Activated T-cell treated with anti-CD3 and anti-CD28 coated beads for 1 hour (primary cell): ENCODE measurements at places on chromosomes 4 and X.
A peak's percentile ranks its signal among the peaks of the same experiment; 100 is the strongest.

DNA sequence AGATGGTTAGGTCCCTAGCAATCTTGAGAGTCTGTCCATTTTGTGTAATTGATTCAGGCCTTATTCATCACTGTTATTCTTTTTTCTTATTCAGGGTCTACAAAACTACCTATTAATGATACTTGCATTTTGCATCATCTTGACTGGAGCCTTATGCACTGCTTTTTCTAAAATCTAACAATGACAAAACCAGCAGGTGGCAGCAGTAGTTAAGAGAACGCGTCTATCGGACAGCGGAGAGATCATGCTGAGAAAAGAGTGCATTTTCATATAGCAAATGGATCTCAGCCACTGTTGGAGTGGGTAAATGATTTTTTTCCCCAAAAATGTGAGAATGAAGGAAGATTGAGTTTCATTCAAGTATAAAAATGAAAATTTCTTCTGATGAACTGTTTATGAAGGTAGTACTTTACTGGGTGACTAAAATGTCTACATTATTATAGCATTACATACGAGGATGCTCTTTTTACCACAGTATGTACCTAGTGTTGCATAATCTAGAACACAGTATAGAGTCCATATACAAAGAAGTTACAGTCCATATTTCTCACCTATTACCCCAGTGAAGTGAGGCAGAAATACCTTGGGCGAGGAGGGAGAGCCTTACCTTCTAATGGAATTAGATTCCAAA is 43.2 kb downstream of the TMEM144 start:
- DNase-seq: peak; percentile 11

GRCh38 chrX:14409341-14409740 is 120.0 kb upstream of the GLRA2 start:
- DNase-seq: no peak

GRCh38 chrX:22171287-22172060 is 101.2 kb upstream of the CBLL2 start:
- no peak for DNase-seq

GRCh38 chr4:6748286-6748685 is 32.3 kb downstream of the BLOC1S4 start:
- DNase-seq: no peak

DNA sequence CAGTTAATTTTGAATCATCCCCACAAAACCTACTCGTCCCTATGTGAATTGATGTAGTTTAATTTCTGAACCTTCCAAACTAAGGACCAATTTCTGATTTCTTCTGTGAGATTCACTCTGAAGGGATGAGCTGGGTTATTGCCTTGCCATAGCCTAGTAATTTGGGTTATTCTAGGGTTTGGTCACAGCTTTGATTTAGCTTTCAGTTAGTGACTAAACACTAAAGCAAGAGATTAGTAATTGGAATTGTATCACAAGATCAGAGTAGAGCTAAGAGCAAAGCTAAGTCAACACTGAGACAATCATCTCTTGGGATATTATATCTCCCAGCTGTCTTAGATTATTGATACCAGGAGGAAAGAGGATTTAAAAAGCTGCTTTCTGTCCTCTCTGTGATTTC is 588.0 kb downstream of the CCSER1 start:
- no peak for DNase-seq

- no peak for DNase-seq
These were observed 89.1 kb downstream of the LARP7 start for GRCh38 chr4:112726041-112726440.

GRCh38 chrX:129706400-129707072 is 32.2 kb upstream of the XPNPEP2 start:
- no peak for DNase-seq

DNA sequence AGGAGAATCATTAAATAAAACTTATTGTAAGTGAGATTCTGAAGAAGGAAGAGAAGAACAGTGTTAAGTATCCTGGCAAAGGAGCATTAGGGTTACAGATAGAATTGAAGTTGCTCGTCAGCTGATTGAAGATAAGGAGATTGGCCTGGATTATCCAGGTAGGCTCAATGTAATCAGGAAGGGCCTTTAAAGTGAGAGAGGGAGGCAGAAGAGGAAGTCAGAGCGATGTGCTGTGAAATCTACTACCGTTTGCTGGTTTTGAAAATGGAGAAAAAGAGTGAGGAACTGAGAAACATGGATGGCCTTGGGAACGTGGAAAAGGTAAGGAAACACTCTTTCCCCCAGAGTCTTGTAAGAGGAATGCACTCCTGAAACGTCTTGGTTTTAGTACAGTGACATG is 245.7 kb downstream of the ANTXR2 start:
- DNase-seq: no peak

GRCh38 chr4:56803471-56803870 is 18.0 kb downstream of the SPINK2 start:
- no peak for DNase-seq

- no peak for DNase-seq
These were observed 173.9 kb downstream of the SCFD2 start for GRCh38 chr4:53191997-53192396.

DNA sequence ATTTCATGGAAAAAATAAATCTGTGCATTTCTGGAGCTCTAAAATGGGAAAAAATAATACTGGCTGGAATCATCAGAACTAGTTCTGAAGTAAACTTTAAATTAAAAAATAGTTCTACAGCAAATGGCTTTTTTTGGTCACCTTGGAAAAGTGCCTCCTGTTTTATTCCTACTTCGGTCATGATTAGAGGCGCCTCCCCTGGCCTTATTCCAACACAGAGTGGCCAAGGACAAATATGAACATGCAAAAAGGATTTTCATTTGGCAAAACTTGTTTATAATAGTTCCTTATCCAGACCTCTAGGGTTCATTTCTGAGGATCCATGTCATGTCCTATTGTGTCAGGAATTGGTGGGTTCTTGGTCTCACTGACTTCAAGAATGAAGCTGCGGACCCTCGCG is 11.1 kb upstream of the KLF8 start:
- no peak for DNase-seq

DNA sequence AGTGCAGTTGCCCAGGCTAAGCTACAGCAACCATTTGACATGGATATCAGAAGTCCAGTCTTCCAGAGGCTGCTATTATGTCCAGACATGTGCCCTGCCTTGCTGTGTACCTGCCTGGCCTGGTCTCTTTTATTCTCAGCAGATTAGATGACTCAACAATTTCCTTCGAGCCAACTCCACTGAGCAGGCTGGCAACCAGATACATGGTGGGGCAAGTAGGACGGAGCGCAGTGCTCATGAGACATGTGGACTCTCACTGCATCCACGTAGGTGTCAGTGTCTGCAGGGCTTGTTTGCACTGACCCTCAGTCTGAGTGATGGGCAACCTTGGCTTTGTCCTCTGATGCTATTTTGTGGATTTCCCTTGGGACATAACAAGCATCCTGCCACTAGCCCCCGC is 7.2 kb upstream of the MAGEA11 start:
- no peak for DNase-seq

DNA sequence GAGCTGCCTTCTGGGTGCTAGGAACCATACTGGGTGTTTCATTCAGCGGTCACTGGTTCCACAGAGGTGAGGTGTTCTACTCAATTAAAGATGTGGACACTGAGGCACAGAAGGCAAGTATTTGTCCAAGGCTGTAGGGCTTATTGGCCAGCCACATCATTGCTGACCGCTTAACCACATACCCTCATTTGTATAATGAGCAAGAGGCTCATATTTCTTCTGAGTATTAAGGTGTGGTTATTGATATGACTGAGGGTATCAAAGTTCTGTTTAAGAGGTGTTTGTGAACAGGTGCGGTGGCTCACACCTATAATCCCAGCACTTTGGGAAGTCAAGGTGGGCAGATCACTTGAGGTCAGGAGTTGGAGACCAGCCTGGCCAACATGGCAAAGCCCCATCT is 14.3 kb downstream of the RNF4 start:
- DNase-seq: no peak

DNA sequence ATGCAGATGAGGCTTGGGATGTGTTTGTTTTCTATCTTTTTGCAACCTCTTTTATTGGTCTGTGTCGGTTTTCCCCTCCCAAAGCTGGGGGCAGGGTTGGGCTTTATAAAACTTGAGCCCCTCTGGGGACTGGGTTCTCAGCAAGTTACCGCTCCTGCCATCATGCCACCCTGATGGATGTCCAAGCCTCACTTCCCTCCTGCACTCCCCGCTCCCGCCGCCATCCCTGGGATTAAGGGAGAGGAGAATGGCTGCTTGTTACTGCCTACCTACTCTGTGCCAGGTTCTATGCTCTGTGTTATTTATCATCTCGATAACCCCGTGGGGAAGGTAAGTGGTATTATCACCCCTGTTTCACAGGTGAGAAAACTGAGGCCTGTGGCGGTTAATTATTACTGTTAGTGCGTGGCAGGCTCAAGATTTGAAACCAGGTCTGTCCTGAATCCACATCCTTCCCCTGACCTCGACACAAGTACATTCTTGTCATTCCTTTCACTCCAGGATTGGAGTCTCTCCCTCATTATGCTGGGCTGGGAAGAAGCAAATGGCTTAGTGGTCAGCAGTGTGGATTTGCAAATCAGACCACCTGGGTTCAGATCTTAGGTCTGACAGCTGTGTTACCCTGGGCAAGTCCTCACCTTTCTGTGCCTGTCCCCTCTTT is 4.5 kb downstream of the UBA1 start:
- DNase-seq: no peak

DNA sequence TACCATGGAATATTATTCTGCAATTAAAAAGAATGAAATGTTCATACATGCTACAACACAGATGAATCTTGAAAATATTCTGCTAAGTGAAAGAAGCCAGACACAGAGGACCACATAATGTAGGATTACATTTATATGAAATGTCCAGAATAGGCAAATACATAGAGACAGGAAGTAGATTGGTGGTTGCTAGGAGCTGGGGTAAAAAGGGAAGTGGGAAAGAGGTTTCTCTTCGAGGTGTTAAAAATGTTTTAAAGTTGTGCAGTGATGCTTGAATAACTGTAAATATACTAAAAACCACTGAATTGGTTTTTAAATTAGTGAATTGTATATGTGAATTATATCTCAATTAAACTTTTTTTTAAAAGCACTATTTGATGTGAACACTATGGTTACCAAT is 3.6 kb upstream of the NXT2 start:
- no peak for DNase-seq

- DNase-seq: no peak
These were observed 63.1 kb upstream of the PDHA1 start for GRCh38 chrX:19280636-19281035.

DNA sequence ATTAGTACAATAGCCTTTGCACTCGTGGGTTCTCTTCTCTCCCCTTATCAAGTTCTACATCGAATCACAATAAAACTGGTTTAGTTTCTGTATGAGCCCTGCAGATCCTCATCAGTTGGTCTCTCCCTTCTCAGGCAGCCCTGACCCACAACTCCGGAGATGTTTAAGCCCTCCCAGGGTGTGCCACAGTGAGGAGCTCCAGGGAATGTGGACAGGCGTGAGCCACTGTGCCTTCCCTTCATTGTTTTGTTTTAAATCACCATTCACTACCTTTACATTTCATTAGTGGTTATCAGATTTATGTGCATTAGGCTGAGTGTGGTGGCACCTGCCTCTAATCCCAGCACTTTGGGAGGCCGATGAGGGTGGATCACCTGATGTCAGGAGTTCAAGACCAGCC is 133.2 kb downstream of the LARP7 start:
- DNase-seq: no peak

DNA sequence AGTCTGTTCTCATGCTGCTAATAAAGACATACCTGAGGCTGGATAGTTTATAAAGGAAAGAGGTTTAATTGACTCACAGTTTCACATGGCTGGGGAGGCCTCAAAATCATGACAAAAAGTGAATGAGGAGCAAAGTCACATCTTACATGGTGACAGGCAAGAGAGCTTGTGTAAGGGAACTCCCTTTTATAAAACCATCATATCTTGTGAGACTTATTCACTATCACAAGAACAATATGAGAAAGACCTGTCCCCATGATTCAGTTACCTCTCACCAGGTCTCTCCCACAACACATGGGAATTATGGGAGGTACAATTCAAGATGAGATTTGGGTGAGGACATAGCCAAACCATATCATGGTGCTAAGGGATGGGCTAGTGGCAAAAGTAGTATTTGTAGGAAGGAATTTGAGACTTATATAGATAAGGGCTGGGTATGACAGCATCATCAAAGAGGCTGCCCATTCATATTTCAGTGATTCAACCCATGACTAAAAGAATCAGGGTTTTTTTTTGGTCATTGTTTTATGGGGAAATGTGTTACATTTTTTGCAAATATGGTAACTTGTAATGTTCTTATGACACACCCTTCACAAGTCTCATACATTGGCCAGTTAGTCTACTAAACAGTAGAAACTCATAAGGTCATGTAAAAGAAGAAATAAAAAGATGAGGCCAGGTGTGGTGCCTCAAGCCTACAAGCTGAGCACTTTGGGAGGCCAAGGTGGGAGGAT is 34.7 kb downstream of the NUP62CL start:
- DNase-seq: no peak

- no peak for DNase-seq
These were observed 59.8 kb downstream of the PACRGL start for GRCh38 chr4:20760053-20760452.

DNA sequence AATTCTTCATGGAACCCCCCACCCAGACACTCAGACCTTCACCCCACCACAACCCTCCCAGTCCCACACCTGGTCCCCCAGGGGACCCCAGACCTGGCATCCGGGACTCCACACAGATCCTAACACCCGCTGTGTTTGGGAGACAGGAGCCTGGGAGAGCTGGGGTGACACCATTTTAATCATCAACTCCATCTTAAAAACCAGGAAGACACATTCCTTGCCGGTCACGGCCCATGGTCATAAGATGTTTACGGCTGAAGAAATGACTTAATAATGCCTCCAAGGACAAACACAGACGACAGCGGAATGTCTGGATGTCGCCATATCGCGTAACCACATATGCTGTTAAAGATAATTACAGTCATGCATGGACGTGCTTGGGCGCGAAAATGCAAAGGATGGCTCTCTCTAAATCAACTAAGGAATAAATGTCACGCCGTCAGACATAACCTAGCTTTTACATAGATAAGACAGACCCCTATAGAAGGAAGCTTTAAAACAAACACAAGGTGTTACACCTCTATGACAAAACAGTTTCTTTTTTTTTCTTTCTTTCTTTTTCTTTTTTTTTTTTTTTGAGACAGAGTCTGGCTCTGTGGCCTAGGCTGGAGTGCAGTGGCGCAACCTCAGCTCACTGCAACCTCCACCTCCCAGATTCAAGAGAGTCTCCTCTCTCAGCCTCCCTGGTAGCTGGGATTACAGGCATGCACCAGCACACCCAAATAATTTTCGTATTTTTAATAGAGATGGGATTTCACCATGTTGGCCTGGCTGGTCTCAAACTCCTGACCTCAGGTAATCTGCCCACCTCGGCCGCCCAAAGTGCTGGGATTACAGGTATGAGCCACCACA is 2.1 kb upstream of the DHRSX start:
- DNase-seq: no peak

- DNase-seq: no peak
These were observed 17.6 kb downstream of the NFKB1 start for GRCh38 chr4:102518703-102519131.

- DNase-seq: no peak
These were observed 58.6 kb upstream of the GK2 start for GRCh38 chr4:79466621-79467020.

DNA sequence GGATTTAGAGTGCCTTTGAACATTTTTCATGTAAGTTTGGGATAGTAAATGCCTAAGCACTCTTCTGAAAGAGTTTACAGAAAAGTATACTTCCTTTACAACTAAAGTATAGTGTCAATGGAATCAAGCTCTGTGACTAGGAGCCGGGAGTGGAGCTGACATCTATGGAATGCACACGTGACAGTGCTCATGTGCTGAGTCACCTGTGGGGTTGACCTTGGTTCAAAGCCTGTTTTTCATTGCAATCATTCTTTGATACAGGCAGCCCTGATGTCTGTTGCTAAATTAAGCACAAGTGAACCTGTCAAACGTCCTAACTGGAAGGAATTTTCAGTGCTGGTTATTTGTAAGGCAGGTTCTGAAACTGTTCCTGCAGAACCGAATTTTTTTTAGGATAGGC is 82.5 kb downstream of the GPAT3 start:
- no peak for DNase-seq
